Stimulated activated CD4-positive, alpha-beta T cell treated with anti-CD3 and anti-CD28 coated beads, Interleukin-1b, Interleukin-23, amount 100 ng/mL, for 1 hour (primary cell): ENCODE measurements at places on chromosomes 2 and 18.

DNA sequence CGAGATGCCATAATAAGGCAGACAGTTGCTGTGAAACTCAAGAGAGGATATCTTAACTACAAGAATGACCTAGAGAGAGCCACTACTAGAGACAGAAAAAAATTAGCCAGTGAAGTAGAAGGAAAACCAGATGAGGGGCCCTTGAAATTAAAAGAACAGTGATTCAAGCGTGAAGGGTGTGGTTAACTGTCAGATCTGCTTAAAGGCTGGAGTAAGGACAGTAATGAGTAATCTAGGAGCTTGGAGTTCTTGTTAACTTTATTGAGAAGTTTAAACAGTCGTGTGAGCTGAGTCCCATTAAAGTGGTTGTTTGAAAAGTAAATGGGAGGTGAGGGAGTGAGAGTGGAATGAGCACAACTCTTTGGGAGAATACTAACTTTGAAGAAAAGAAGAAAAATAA is 21.3 kb downstream of the PIGN start:
- DNase-seq: no peak

DNA sequence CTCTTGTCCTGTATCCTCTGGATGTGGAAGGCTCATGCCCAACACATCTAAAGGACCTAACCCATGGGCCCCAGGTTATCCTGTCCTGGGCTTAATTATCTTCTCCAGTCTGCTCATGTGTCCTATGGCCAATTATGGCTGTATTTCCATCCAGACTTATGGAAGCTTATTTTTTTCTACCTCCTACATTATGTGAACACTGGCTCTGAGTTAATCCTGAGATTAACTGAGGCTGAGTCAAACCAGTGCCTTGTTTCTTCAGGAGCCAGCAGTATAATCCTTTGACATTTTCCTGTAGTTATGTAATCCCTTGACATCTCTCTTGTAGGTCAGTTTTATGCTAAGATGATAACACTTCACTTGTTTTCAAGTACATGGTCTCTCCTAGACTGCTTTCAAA is 213.6 kb downstream of the PMAIP1 start:
- no peak for DNase-seq

- DNase-seq: no peak
These were observed 69.4 kb upstream of the DSC1 start for GRCh38 chr18:31232013-31232412.

DNA sequence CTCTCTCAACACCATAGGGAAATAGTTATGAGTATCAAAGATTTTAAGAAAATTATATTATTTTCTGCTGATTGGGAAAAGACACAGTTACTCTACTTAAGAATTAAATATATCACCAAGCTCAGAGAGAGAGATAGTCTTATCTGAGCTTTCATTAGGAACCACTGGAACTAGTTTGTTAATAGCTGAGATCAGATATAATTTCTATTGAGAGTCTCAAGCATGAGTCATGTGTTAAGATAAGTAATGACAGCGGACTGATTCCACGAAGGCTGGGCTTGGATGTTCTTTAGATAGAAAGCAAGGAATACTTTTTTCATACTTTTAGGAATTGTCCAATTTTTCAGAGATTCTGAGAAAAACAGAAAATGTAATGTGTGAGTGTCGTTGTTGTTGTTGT is 44.4 kb upstream of the RBM44 start:
- no peak for DNase-seq

- no peak for DNase-seq
These were observed 34.2 kb downstream of the TMEM17 start for GRCh38 chr2:62471816-62472215.

- DNase-seq: no peak
These were observed 6.1 kb upstream of the INO80B start for GRCh38 chr2:74448771-74449170.

GRCh38 chr2:89763254-89763580 is 1071.7 kb downstream of the RPIA start:
- DNase-seq: no peak

GRCh38 chr2:174011796-174012195 is 46.6 kb upstream of the SP3 start:
- DNase-seq: no peak

DNA sequence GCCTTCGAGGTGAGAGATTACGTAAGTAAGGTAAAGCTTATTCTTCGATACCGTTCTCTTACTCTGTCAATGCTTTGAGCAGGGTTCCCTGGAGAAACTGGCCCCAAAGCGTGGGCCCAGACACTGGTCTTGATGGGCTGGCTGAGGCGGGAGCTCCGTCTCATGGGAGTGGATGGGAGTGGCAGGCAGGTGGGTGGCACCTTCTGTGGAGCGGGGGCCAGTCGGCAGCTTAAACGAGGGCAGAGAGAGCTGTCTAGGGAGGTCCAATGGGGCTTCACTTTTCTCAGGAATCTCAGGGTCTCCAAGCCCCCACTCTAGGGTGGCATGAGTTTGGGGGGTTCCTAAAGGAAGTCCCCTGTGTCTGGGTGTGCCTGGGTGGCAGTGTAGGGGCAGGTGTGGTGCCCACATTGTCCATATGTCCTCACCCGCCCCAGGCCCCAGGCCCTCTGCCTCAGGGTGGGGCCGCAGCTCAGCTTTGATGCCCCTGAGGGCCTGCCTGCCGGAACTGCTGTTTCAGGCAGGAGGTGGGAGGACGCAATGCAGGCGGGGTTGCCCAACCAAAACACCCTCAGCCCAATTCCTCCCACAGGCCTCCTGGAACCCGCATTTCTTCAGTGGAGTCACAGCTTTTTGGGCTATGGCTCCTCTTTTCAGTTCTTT is 32.5 kb upstream of the FOSL2 start:
- DNase-seq: no peak

DNA sequence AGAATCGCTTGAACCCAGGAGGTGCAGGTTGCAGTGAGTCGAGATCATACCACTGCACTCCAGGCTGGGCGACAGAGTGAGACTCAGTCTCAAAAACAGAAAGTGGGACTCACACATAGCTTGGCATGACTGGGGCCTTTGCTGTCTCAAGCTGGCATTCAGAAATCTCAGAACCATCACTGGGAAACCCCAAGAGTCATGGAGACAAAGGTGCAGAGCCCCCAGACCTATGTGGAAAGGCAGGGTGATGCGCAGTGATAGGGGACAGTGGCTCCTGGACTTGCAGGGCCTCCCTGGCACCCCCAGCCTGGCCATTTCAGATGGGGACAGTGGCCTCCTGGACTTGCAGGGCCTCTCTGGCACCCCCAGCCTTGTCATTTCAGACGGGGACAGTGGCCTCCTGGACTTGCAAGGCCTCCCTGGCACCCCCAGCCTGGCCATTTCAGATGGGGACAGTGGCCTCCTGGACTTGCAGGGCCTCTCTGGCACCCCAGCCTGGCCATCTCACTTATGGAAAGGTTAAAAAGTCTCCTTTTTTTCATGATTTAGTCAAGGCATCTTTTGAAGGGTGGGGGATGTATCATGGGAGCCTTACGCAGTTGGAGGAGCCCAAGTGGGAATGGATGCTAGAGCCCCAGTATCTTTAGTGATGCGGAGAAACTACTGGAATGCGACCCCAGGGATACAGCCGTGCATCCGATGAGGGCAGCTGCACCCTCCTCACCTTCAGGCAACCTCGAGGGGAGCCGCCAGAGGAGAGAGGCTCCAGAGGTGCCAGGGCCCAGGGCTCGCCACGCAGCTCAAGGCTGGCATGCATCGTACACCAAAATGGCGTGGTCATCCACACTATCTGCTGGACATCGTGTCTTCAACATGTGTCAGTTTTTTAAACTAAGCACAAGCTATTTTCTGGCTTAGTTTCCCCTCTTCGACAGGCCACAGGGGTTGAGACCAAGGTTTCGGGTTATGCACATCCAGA is 30.5 kb downstream of the ZNF516 start:
- no peak for DNase-seq

GRCh38 chr18:13442451-13442850 is 223.9 kb downstream of the LDLRAD4 start:
- no peak for DNase-seq

DNA sequence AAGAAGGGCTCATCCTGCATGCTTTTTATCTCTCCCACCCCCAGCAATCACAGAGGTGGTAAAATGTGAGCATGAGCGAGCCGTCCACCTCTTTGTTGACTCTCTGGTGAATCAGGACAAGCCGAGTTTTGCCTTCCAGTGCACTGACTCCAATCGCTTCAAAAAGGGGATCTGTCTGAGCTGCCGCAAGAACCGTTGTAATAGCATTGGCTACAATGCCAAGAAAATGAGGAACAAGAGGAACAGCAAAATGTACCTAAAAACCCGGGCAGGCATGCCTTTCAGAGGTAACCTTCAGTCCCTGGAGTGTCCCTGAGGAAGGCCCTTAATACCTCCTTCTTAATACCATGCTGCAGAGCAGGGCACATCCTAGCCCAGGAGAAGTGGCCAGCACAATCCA is 19.5 kb downstream of the LIPG start:
- DNase-seq: no peak

DNA sequence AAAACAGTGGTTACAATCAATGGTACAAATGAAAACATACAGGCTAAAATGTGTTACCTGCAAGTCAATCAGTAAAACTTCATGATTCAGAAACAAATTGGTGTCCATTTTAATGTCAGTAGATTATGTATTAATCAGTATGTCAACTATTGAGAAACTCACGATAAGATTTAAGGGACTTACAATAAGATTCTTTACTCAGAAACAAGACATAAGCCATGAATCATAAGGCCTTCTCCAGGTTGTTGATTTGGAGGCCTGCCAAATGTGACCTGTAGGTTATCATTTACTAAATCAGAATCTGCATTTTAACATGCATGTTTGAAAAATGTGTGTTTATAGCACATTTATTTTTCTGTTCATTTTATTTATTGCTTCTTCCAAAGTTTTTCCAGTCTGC is 623.1 kb downstream of the CCDC85A start:
- no peak for DNase-seq

DNA sequence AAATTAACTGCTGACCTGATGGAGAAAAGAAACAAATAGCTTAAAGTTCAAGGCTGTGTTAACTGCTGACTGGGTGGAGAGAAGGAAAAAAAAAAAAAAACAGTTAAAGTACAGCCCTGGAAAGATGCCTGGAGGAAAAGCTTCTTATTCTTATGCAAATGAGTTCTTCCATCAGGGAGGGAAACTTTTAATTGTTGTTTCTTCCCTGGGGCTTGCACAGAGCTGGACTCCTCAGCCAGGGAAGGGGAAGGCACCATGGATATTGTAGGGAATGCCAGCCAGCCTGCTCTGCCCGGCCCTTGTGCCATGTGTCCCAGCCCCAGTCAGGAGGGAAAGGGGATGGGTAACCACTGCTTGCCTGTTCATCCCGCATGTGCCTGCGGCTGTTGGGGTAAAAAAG is 833.1 kb upstream of the CRIM1 start:
- DNase-seq: no peak

DNA sequence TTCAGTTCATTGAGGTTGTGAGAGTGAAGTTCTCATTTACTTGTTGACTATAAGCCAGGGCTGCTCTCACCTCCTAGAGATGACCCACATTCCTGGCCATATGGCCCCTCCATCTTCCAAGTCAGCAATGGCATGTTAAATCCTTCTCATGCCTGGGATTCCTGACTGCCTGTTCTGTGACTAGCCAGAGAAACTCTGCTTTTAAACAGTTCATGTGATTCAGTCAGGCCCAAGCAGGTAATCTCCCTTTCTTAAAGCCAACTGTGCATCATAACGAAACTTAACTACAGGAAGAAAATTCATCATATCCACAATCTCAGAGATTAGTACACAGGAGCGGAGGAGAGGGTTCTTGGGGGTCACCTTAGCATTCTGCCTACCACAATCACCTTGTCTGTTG is 11.5 kb downstream of the DPP4 start:
- DNase-seq: no peak

DNA sequence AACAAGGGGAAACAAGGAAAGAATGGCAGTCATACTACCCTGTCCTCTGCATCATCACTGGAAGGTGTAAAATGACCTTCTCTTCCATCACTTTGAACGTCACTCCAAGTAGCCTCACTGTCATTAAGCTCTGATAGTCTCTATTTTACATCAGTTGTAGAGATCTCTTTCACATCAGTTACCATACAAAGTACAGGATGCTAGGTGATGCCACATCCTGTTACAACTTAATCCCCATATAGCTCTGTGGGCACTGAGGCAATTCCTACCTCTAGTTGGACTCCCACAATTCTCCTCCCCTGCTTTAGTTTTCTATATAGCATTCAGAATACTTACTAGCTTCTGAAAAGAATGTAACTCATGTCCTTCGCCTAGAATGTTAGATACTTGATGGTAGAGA is 55.1 kb upstream of the TTC27 start:
- no peak for DNase-seq

DNA sequence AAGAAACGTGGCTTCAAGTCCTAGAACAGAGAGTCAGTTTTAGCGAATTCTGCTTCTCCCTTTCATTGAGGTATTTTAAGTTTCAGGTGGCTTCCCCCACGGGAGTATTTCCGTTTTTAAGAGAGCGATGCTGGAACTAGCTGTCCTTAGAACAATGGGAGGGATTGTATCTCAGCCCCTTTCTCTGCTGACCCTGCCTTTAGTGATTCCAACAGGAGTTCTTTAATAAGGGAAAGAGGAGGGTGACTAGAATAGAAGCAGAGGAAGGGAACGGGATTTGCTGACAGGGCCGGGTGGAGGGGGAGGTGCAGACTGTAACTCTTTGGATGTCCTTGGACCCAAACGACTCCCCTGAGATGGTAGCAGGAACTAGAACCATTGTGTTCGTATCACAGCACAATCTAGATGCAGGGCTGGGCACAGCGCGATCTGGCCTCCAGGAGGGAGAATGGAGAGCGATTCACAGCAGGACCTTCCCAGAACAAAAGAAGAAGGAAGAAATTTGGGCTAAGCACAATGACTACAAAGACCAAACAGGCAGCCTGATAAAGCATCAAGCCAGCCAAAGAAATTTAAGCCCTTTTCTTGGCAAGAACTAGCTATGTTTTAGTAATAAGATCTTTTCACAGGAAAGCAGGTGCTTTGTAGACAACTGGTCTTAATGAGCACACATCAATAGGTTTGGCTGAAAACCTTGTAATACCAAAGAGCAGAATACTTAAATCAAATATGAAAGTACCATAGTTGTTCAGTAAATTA is 15.8 kb upstream of the RTTN start:
- no peak for DNase-seq

GRCh38 chr18:59055345-59056032 is 84.2 kb upstream of the SEC11C start:
- DNase-seq: no peak

GRCh38 chr2:119659601-119660342 is 19.2 kb upstream of the TMEM177 start:
- DNase-seq: no peak

DNA sequence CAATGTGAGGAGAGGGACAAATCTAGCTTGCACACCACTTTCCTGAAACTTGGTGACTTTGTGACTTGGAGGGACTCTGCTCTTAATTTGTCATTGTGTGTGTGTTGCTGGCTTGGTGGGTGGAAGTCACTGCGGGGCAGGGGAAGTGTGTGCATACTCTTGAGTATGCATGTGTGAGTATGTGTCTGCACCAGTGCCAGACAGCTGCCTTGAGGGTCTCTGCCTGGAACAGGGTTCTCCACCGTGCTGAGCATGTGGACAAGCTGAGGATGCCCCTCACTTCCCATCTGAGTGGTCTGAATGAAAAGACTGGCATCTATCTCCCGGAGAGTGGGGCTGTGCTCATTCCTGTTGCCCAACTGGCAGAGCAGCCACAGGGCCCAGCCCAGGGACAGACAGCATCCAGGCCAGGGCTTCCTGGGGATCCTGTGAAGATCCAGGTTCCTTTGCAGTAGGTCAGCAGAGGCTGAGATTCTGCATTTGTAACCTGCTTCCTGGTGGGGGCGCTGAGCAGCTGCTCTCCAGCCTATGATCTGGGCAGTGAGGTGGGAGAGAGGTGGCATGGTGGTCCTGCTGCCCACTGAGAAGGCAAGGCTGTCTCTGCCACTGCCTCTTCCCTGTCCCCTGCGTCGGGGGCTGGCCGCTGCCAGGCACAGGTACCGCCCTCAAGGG is 138.9 kb upstream of the HAAO start:
- DNase-seq: no peak

GRCh38 chr2:28233164-28233676 is 159.4 kb upstream of the FOSL2 start:
- DNase-seq: no peak
